AG08396 (cell line): ENCODE measurements at places on chromosomes 1 and 21.
A peak's percentile ranks its signal among the peaks of the same experiment; 100 is the strongest.

DNA sequence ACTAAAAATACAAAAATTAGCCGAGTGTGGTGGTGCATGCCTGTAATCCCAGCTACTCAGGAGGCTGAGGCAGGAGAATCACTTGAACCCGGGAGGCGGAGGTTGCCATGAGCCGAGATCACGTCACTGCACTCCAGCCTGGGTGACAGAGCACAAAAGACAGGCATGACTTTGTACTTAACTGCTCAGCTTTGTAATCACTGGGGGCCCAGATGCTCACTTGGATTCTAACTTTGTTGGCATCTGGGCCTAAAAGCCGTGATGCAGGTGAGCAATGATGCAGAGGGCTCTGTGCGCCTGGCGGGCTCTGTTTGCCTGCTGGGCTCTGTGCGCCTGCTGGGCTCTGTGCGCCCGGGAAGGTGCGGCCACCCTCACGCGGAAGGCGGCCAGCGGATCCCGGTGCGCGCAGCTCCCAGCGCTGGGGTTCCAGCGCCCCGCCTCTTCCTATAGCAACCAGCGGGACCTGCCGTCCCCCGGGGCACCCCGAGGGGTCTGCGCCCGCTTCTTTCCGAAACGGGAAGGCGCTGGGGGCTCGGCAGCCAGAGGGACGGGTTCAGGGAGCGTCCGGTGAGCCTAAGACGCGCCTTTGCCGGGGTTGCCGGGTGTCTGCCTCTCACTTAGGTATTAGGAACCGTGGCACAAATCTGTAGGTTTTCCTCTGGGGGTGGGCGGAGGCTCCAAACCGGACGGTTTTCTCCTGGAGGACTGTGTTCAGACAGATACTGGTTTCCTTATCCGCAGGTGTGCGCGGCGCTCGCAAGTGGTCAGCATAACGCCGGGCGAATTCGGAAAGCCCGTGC is 31.7 kb downstream of the PRMT2 start:
- peak; percentile 37 for DNase-seq

- no peak for DNase-seq
Observed at GRCh38 chr1:226541631-226542622, 6.6 kb upstream of the STUM start.

DNA sequence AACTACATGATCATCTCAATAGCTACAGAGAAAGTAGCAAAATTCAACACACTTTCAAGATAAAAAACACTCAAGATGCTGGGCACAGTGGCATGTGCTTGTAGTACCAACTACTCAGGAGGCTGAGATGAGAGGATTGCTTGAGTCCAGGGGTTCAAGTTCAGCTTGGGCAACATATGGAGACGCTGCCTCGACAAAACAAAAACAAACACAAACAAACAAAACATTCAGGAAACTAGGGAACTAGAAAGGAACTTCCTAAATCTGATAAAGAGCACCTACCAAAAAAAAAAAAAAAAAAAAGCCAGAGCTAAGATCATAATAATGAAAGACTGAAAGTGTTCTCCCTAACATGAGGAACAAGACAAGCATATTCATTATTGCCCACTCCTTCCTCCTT is 22.8 kb upstream of the RNF186 start:
- no peak for DNase-seq

DNA sequence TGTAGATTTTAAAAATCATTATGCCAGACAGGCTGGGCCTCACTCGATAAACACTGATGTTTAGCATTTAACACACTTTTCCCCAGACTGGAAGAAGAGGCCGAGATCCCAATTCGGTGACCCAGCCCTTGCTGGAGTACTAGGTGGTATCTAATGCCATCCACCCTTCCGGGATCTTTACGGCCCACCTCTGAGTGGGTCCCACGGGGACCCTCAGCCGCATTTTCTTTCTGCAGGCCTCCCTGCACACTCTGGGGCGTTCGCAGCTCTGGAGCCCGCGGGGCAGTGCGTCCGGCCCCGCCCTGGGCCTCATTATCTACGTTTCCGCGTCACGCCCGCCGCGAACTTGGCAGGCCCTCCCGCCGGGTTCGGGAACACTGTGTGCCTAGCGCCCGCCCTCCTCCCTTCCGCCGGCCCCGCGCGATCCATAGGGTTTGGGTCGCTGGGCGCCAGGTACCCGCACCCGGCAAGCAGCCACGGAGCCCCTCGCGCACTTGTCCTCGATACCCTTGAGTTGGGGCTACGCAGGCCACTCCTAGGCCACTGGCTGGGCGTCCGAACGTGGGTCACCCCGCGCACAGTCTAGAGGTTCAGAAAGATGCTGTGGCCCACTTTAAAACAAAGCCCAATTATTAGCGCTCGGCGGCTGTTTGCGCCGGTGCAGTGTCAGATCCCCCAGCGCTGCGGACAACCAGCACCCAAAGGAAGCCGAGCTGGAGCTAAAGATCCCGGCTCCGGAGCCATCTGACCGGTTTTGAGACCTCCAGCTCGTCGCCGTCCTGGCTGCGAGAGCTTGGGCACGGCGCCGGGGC is 950 bp upstream of the EVA1C start:
- DNase-seq, result peak; percentile 75

GRCh38 chr1:204660509-204660908 is 25.0 kb downstream of the LRRN2 start:
- no peak for DNase-seq

DNA sequence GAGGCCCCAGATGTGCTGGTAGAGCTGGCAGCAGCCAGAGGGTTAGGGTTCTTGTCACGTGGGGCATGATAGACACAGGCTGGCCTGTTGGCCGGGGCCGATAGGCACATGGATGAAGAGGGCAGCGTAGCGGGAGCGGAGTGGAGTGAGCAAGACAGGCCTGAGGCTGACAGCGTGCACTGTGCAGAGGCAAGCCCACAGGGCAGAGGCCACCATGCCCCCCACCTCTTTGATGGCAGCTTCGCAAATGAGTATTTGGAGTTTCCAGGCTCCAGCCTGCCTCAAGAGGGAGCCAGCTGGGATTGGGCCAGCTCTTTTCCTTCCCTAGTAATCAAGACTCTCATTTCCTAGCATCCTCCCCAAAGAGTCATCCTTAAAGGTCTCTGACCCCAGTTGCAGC is 43.5 kb downstream of the TMCC2 start:
- DNase-seq, result peak; percentile 64

DNA sequence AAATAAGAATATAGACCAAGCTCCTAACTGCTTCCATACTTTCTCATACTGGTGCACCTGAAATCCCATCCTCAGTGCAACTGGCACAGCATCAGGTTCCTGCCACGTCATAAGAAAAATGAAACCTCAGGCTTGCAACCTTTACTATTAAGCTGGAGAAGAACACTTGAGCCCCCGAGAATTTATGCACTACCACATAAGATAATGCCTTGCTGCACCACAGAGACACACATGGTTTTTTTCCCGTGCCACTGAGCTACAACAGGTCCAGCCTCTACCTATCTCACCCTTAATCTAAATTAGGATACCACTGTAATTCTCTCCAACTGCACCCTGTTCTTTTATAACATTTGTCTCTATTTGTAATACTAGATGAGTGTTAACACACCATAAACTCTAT is 174.5 kb downstream of the DENND1B start:
- no peak for DNase-seq

DNA sequence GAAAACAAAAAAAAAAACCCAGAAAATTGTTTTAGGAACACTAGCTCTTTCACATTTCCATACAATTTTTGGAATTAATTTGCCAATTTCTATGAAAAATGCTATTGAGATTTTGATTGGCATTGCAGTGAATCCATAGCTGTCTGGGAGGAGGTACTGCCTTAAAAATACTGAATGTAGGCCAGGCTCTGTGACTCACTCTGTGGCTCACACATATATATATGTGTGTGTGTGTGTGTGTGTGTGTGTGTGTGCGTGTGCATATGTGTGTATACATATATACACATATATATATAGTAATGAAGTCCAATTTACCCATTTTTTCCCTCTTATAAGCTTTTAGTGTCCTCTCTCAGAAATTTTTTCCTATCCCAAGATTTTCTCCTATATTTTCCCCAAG is 214.2 kb upstream of the DMRTA2 start:
- no peak for DNase-seq

DNA sequence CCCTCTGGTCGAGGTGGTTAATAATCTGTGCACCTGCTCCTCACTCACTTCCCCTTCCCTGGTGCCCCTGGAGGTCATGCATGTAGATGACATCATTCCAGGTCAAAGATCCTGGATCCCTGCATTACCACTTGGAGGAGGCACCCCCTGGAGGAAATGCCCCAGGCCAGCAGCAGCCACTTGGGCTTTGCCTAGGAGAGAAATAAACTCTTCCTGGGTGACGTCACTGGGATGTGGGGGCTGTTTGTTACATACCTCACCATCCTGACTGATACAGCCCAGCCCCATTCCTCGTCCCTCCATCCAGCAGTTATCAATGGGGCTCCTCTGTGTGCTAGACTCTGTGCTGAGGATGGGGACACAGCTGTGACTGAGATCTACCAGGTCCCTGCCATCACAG is 433.6 kb downstream of the PTPRU start:
- DNase-seq, result no peak
